ENCODE measurements at places on chromosomes 1 and 21. TPM values are rescaled to one million over a fixed set of nuclear protein-coding genes. Genes with fewer than 3 reads are reported as not detected.

GRCh38 chr1:150068109-150068435, 496 bp downstream of the VPS45 start:
- DNase-seq: no peak

- DNase-seq: no peak
Measured at GRCh38 chr1:248372394-248372793, 3.2 kb upstream of the OR2T6 start.

DNA sequence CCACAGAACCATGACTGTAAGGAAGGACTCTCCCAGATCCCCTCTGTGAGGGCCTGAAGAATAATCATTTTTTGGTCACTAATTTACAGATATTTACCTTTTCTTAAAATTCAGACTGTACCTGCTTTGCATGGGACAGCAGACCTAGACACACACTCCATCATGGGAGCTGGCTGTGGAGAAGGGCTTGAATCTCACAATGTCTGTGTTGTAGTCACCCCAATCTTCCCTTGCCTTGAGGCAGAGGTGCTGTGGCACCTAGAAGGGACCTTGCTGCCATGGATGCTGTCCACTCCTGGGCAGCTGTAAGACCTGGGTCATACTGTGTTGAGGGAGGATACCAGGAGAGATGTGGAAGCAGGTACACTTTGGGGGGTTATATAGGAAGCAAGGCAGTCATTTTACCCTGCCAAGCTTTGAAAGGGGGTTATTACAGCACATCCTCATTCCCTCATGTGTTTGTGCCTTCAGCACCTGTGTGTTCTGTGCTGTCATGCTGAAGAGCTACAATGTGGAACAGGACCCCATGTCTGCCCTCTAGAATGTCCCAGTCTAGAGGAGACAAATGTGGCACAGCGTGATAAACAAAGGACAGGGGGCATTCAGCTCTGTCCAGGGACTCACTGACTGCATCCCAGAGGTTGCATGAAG, 27.1 kb downstream of the TRAF5 start:
- no peak for DNase-seq

DNA sequence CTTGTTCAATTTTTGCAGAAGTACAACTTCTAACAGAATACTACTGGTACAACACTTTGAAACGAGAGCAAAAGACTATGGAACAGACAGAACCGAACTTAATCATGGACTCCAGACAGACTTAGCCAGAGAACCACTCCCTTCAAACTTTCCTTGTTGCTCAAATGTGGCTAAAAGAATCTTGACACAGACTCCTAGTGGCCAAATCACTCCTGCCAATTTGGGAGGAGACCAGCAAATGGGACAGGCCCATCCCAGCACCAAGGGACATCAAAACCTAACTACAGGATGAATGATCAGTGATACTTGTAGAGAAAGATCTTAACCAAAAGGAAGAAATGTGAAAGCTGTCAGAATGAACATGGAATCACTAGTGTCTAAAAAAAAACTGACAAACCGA, 154.0 kb downstream of the MATN1 start:
- no peak for DNase-seq

DNA sequence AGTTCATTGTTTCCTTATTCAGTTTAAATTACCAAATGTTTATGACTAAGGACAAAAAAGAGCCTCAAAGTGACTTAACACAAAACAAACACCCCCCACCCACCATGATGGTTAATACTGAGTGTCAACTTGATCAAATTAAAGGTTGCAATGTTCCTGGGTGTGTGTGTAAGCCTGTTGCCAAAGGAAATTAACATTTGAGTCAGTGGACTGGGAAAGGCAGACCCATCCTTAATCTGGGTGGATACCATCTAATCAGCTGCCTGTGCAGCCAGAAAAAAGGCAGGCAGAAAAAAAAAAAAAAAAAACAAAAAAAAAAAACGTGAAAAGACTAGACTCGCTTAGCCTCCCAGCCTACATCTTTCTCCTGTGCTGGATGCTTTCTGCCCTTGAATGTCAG, 543.4 kb downstream of the NEGR1 start:
- DNase-seq: no peak

PFKFB2 gene
- 15.5 TPM for total RNA-seq

ADAMTS5 gene
- total RNA-seq: 17.3 TPM
